ENCODE measurements at places on chromosomes 1 and 21. TPM values are rescaled to one million over a fixed set of nuclear protein-coding genes. Genes with fewer than 3 reads are reported as not detected.

PCP4 gene
- not detected for total RNA-seq

MYOC gene
- total RNA-seq: not detected

FCAMR gene
- not detected for total RNA-seq

RIMKLA gene
- total RNA-seq: 0.98 TPM

E2F2 gene
- total RNA-seq: 2.9 TPM

DAB1 gene
- total RNA-seq: not detected

PEAR1 gene
- 5.0 TPM for total RNA-seq

FCRL5 gene
- total RNA-seq: not detected

KIF21B gene
- total RNA-seq: 2.1 TPM

ANKRD65 gene
- total RNA-seq: 0.05 TPM
